ENCODE measurements at places on chromosomes 6 and 20. TPM values are rescaled to one million over a fixed set of nuclear protein-coding genes. Genes with fewer than 3 reads are reported as not detected.

DNA sequence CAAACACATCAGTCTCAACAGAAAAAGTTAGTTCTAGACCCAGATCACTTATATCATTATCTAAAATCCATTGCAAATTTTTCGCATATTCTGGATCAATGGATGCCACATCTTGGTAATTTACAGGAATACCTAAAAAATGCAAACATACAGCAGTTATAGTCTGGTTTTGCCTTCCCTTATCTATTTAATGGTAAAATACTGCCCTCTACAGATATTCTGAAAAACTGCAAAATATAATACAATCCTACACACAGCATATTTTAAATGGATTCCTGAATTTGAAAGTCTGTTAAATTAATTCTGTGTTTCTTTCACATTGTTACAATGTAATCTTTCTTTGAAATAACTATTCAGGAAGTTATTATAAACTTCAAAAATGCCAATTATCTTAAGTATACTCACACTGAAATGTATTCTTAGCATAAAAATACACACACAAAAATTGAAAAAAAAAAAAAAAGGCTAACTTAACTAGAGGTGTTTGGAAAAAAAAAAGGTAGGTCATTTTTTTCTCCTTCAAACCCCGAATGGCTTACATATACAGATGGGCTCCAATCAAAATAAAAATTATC lies 88.4 kb downstream of the HACE1 start:
- peak; percentile 47 for DNase-seq

DNA sequence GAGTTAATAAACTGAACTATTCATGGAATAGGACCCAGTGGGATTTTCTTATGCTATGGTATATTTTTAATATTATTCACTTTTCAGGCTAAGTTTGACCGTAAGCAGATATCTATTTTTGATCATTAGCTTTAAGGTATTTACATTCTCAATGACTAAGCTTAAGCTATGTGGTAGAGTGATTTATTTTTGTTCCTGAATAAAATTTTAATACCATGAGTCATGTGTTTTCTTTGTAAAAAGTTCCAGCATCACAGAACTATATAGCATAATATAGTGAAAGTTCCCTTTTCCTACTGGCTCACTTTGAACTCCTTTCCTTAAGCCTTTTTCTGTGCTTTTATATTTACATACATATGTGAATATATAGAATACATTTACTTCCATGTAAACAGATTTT lies 75.8 kb downstream of the BCKDHB start:
- peak; percentile 36 for DNase-seq

- no peak for DNase-seq
Observed at GRCh38 chr6:145866456-145867396, 52.1 kb upstream of the FBXO30 start.

GRCh38 chr20:62734881-62735280 lies 26.2 kb downstream of the NTSR1 start:
- no peak for DNase-seq

DNA sequence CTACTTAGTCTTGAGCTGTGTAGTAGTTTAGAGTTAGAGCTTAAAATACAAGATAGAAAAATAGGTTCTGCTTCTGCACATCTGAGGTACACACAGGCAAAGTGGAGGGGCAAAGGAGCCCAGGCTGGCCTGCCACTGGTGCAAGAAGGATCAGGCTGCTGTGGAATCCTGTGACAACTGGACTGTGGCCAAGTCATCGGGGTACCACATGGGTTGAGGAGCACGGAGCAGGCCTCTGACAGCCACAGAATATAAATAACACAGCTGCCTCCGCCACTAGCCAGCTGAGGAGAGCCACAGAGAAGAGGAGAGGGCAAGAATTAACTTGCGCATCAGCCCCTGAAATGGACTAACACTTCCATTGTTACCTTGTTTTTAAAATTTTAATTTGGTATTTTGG lies 206.0 kb upstream of the MARCKS start:
- no peak for DNase-seq

Gene TREM2
- total RNA-seq, result not detected

DNA sequence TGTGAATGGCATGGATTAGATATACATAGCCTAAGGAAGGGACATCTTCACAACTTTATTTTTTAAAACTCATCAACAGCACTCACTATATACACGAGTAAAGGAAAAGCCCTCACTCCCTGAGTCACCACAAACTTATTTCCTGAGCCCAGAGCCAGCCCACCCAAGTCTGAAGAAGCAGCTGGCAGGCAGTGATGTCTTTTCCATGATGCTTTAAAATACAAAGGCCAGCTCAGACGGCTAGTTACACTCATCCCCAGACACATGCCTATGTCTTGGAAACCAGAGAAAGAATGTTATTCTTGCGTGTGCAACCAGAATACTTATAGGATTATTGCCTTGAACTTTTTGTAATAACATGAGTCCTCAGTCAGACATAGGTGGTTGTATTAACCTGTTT lies 114.4 kb downstream of the ADGRG6 start:
- peak; percentile 89 for DNase-seq

- no peak for DNase-seq
Observed at GRCh38 chr6:77650098-77650663, 2.7 kb upstream of the MEI4 start.

DNA sequence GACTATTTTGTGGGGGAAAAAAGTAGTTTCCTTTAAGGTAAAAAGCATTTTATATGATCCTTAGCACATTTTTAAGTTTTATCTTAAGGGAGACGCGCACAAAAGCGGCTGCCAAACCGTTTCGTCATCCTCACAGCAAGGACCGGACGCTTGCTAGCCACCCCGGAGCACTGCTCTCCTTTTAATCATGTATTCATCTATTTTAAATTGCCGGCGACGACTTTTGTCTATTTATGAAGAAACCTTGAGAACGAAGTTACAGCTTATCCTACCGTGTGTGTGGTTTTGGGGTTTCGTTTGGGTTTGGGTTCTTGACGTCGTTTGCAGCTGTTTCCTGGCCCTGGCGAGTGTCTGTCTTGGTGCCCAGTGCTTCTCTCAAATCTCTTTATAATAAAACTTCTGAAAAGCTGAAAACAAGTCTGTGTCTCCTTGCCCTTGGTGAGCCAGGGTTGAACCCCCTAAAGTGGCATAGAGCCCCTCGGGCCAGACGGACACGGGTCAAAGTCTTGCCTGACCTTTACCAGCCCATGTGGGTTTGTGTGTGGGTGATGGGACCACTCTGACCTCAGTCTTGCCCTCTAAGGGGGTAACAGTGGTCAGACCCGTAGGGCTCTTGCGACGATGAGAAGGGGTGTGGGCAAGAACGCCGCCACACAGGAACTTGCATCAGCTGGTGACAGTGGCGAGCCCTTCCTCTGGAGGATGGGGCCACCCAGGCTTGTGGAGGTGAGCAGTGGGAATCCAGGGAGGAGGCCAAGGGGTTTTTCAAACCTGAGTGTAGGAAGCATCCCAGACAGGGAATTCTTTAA lies 117.6 kb downstream of the JPH2 start:
- DNase-seq, result no peak

DNA sequence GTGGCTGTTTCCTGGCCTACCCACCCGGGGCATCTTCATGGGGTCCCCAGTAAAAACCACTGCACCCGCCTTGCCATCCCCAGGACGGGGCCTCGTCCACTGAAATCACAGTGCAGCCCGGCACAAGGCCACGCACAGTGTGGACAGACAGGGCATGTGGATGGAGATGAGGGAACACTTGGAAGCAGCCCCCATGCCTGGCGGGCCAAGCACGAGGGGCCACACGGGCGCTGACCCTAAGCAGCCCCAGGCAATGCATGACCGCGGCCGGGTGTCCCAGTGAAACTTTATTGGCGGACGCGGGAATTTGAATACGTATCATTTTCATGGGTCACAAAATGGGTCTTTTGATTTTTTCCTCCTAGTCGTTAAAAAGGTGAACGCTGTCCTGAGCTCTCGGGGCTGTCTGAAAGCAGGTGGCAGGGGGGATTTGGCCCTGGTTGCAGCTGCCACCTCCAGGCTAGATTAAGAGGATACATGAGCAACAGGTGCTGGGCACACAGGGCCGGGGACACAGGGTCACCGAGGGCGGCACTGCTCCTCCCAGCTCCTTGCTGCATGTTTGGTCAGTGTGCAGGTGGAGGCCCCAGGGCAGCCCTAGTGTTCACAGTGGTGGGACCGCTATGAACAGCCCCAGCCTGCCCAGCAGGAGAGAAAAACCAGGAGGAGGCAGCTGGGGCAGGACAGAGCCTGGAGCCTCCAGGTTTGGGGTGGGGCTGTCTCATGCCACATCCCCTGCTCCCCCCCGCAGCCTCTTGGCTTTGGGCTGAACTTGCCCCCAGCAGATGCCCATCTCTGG lies 74.9 kb upstream of the SLCO4A1 start:
- DNase-seq, result no peak

DNA sequence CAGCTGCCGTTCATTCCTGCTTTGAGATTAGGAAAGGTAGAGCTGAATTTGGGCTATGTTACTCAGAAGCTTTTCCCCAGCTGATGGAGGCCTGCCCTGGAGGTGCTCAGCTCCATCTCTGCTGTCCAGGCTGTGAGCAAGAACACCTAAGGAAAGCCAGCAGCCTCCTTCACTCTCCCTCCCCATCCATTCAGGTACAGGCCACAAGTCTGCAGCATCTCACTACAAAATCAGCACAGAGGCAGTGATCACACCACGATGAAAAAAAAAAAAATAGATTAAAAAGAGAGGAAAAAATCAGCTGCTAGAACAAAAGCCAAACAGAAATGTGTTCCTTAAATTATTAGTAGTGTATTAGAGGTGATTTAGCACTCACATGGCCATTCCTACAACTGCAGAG lies 515.0 kb downstream of the CDH26 start:
- no peak for DNase-seq

- no peak for DNase-seq
Observed at GRCh38 chr20:23963941-23964340, 24.6 kb downstream of the GGTLC1 start.

Gene NR2E1
- not detected for total RNA-seq

Gene PROCR
- 22.9 TPM for total RNA-seq

DNA sequence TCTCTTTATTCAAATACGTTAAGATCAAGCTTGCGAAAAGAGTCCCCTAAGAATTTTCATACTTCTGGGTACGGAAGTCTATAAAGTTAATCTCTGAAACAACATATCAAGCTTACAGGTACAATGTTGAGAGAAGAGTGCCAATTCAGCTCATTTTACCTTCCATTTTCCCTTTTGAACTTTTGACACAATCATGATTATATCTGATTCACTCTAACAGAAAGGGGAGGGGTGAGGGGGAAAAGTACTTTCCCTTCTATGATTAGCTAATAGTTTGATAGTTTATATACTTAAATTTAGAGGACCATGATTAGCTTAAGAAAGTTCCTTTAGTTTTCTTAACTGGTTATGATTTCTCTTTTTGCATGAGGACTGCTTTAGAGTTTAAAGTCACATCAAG lies 33.5 kb downstream of the SNX3 start:
- DNase-seq, result no peak

DNA sequence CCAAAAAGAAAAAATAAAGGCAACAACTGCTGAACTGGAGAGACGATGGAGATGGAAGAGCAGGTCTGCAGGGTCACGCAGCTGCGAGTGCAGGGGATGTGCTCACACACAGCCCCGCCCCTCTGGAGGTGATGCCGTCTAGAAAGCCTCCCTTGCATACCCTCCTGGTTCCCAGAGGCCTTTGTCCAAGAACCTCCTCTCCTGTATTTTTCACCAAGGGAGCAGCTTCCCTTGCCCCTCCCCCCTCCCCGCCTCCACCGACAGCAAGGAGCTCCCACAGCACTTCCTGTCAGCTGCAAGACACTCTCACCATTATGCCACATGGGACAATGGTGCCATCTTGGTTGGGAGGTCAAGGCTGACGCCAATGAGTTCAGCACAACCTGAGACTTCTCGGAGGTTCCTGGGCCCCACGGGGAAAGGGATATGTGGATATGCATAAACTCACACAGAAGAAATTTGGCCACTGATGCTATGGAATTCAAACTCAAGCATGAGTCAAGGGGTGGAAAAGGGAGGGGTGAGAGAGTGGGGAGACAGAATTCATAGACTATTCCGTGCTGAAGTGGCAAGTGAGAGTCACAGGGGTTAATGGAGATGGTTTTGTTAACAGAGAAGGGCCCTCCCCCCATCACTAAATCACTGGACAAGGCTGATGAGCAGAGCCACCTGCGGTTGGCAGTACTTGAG lies 132.9 kb downstream of the SCML4 start:
- DNase-seq, result peak; percentile 56

- DNase-seq, result peak; percentile 78
Observed at GRCh38 chr20:10553326-10553984, 118.3 kb downstream of the SLX4IP start.

DNA sequence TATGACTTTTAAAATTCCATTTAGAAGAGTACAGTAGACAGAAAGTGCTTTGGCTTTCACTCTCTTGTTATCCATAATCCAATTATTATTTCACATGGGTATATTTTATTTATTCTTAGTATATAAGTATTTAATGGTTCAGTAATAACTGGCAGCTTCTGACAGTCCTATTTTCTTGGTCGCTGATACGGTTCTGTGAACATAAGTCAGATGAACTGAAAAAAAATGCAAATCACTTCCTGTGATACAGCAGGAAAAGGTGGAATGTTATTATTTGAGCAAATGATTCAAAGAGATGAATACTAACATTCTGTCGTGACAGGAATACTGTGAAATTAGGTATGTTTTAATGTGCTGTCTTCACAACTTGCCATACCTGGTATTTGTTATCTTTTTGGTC lies 132.3 kb downstream of the ARHGAP18 start:
- no peak for DNase-seq

GRCh38 chr6:112038268-112038667 lies 15.6 kb upstream of the CCN6 start:
- no peak for DNase-seq

GRCh38 chr6:104936766-104937535 lies 20.0 kb upstream of the LIN28B start:
- DNase-seq, result peak; percentile 77

DNA sequence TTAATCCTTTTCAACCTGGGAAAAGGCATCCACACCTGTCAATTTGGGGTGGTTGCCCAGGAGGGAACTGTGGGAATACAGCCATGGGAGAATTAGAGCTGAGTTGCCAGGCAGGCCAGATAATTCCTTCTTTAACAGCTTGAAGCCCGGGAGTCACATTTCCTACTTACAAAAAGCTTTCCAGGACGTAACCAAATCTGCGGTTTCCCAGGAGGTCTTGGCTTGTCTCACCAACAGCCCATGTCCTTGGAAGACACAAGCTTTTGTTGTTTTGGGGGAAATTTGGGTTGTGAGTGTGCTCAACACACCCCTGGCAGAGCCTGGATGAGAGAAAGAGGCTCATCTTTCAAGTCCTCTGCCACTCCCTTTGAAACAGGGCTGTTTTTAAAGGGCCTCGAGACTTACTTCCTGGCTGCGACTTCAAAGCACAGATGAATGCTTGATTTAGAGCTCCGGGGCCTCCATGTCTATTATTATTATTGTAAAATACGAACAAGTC lies 465.9 kb upstream of the BTBD3 start:
- peak; percentile 57 for DNase-seq

- no peak for DNase-seq
Observed at GRCh38 chr20:24669701-24670100, 200.3 kb downstream of the SYNDIG1 start.

- DNase-seq, result no peak
Observed at GRCh38 chr6:33904050-33904746, 100.4 kb upstream of the MLN start.

All from fibroblast of villous mesenchyme (primary cell).